ENCODE measurements at places on chromosomes 1 and 21. TPM values are rescaled to one million over a fixed set of nuclear protein-coding genes. Genes with fewer than 3 reads are reported as not detected.
A peak's percentile ranks its signal among the peaks of the same experiment; 100 is the strongest.

Gene CD1C
- 0.68 TPM for polyA plus RNA-seq

Gene OR6N1
- polyA plus RNA-seq, result not detected

GRCh38 chr1:14866911-14867612, 268.6 kb downstream of the KAZN start:
- no peaks in the 10 kb centered on the region for H3K27me3 ChIP-seq
- H3K4me3 ChIP-seq, result no peak overlapping the region
- H3K4me1 ChIP-seq, result no peaks in the 10 kb centered on the region
- H3K27ac ChIP-seq, result no peak overlapping the region
- H3K36me3 ChIP-seq, result no peaks in the 10 kb centered on the region

GRCh38 chr1:99704356-99704816, 58.5 kb downstream of the PALMD start:
- H3K27ac ChIP-seq, result no peak overlapping the region
- peaks cover 13% of the 10 kb centered on the region for H3K4me1 ChIP-seq
- H3K27me3 ChIP-seq, result peaks cover 6% of the 10 kb centered on the region
- peak overlapping the region; percentile 70 for H3K4me3 ChIP-seq

DNA sequence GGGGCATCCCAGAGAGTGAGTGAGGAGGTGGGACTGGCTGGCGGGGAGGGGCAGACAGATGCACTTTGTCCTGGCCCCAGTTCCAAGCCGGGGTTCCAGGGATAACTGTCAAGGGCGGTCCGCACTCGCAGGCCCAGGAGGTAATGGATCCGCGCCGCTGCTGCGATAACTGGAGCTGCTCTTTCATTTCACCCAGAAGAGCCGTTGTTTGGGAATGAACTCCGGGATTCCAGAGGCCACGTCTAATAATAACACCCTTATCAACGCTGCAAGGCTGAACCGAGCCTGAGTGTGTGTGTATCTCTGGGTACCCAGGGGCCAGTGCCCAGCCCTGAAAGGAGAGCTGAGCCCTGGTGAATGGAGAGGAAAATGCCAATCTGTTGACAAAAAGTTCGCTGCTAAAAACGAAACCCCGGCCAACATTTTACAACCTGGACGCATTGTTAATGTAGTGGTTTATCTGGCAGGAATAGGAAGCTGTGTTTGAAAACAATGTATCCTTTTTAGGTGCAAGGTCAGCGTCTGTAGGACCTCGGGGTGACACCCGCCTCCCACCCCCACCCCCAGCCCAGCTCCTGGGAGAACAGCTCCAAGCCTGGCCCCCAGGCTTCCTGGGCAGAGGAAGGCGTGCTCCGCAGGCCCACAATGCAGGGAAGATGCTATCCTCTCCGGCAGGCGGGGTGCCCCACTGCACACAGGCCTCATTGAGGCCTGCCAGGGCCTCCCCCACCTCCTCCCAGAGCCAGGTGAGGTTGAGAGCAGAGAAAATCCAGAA, 119.7 kb downstream of the PROX1 start:
- H3K27ac ChIP-seq, result no peak overlapping the region
- no peaks in the 10 kb centered on the region for H3K36me3 ChIP-seq
- no peaks in the 10 kb centered on the region for H3K4me1 ChIP-seq

DNA sequence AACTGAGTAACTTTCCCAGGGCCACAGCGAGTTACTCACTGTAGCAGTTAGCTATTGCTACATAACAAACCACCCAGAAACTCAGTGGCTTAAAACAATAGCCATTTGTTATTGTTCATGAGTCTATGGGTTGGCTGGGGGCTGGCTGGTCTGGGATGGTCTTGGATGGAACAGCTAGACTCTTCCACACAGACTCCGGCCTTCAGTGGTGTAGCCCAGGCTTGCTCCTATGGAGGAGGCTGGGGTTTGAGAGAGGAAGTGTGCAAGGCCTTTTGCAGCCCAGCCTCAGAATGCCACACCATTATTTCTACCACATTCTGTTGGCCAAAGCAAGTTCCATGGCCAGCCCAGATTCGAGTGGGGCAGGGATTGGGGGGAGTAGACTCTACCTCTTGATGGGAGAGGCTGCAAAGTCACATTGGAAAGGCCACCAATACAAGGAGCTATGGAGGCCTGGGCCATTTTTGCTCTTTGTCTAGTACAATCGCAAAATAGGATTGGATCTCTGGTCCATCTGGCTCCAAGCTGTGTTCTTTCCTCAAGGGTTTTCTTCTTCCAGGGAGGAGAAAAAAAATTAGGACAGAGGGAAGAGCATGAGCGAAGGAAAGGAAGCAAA, 37.5 kb upstream of the TTC22 start:
- no peak overlapping the region for H3K4me3 ChIP-seq
- H3K27ac ChIP-seq, result no peak overlapping the region
- no peaks in the 10 kb centered on the region for H3K27me3 ChIP-seq

- H3K4me3 ChIP-seq, result no peak overlapping the region
- H3K4me1 ChIP-seq, result no peaks in the 10 kb centered on the region
- H3K27ac ChIP-seq, result no peak overlapping the region
- H3K36me3 ChIP-seq, result peaks cover 61% of the 10 kb centered on the region
These were observed 24.9 kb downstream of the WDR4 start for GRCh38 chr21:42854246-42855010.

DNA sequence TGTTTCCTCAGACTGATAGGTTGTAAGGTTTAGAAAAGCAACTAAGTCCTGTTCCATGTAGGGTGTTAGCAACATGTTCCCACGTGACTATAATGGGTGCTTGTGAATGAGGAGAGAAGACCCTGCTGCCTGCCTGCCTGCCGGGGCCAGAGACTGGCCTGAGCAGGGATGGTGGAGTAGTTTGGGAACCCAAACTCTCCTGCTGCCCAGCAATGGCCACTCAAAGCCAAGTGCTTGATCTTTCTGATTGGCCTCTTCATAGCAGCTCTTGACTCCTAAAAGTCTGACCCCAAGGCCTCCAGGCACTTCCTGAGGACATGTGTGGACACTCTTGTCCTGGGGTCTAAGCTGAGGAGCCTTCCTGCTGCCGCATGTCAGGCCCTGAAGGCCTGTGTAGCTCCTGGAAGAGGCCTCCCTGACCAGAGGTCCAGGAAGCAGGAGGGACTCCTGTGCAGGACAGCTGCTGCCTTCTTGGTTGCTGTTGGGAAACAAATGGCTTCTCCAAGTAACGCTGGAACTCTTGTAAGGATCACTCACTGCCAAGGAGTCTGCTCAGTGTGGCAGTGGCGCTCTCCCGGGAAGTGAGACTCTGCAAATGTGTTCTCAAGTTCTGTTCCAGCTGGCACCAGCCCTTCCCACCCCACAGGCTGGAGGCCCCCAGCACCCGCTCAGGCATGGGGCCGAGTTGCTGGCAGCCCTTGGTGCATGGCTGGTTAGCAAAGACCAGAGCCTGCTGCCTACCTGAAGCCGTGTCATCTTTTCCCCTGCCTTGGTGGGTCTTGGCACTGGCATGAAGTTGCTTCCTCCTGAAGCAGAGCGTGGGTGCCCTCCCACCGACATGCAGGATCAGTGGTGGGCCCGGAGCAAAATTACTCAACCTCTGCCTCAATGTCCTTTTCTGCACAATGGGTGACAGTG, 35.5 kb downstream of the MAN1C1 start:
- no peaks in the 10 kb centered on the region for H3K4me1 ChIP-seq
- no peak overlapping the region for H3K27ac ChIP-seq

- no peaks in the 10 kb centered on the region for H3K27me3 ChIP-seq
- no peak overlapping the region for H3K4me3 ChIP-seq
- no peak for DNase-seq
- H3K27ac ChIP-seq, result no peak overlapping the region
- no peaks in the 10 kb centered on the region for H3K36me3 ChIP-seq
- H3K4me1 ChIP-seq, result no peaks in the 10 kb centered on the region
These were observed 40.1 kb downstream of the AJAP1 start for GRCh38 chr1:4694492-4694891.
